Inflammatory macrophage treated with lipopolysaccharide for 4 hours (primary cell): ENCODE measurements at places on chromosomes 6 and 20.
A peak's percentile ranks its signal among the peaks of the same experiment; 100 is the strongest.

DNA sequence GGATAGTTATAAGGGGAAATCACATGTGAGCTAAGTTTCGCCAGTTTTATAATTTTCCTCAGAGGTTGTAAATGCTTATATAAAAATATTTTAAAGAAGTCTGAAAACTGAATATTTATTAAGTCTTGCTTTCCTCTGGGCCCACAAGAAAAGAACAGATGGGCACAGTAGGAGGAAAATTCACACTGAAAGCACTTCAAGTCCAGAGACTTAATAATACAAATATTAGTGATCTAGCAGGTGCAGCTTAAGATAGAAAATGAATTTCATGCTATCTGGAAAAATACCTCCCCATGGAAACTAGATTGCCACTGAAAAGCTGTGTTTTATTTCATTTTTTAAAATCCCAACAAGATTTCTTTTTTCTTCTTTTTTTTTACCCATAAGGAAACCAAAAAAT lies 47.2 kb downstream of the ORC3 start:
- DNase-seq: no peak

GRCh38 chr6:119350202-119350951 lies 816 bp upstream of the MAN1A1 start:
- DNase-seq: peak; percentile 89

DNA sequence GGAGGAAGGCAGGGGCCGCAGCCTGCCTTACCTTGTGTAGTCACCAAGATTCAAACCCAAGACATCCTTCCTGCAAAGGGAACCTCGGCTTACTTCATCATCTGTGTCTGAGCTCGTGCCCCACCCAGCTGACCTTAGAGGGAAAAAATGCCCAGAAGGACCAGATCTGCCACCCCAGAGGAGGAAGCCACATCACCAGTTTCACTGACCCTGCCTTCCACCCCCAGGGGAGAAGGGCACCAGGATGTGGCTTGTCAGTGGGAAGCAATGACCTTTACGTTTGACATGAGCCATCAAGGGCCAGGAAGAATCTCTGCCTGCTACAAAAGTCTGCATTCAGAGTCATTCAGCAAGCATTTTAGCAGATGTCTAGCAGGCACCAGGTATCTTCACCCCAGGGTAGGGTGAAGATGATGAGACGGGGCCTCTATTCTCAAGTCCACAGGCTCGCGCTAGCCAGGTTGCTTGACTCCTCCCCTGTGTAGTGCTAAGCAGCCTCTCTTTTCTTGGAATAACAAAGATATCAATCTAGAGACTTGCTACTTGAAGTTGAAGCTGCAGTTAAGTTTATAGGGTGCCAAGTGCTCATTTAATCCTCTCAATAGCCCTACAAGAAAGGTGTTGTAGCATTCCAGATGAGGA lies 28.1 kb downstream of the HM13 start:
- DNase-seq: peak; percentile 91

DNA sequence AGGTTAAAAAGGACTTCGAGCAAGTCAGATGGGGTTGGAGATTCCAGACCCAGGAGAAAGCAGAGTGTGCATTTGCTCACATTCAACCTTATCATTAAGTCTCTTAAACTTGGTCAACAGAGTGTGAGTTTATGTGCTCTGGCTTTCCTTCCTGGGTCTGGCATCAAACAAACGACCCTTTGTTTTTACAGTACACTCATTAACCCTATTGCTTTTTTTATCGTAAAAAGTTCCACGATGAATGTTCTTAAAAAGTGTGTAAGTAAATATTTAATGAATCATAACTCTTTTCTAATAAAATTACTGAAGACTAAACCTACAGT lies 2.5 kb downstream of the FYN start:
- DNase-seq: no peak

DNA sequence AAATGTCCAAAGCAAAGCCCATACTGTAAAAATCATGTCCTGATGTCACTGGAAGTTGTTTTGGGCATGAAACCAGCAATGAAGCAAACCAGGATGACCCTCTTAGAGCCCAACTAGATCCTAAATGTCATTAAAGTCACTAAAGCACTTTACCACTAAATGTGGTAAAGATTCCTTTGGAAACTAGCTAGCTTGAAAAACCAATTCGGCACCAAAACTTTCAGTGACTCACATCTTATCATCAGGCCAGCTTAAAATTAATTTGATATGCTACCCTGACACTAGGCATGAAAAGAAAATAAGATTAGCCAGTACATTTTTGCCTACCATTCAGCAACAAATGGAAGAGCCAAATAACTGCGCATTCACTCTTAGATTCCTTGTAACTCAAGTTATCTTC lies 145.8 kb downstream of the PACRG start:
- no peak for DNase-seq
